ENCODE measurements at places on chromosomes 5 and 9.
A peak's percentile ranks its signal among the peaks of the same experiment; 100 is the strongest.

DNA sequence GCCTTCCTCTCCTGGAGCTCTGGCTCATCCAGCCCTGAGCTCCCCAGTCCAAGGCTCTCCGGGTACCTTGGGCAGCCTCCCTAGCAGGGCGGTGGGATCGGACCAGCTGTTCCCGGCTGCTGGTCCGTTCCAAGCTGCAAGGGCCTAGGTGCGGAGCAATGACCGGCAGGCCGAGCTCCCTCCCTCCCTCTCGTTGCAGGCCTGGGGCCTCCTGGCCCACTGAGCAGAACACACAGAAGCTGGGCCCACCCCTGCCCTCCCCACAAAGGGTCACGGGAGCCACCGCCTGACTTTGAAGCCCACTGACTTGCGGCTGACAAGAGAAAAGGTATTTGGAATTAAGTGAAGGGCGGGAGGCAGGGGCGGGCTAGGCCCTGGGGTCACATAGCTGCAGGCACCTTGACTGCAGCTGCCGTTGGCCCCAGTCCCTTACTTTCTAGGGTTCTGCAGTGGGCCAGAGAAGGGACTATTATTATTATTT, 104.7 kb upstream of the IER5L start:
- DNase-seq: no peak

DNA sequence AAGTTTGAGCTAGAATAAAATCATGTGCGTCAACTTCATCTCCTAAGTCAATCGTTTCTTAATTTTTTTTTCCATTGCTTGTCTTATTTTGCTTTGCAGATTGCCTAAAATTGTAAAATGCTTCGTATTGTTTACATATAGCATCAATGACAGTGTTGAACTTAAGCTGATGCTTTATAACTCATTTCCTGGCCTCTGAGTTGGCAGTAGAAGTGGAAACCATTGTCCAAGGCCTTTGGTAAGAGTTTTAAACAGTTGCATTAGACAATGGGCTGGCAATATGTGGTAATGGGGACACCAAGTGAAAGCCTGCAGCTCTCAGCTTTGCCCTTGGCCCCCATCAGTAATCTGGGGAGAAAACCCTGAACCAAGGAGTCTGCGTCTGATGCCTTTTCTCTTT, 154.8 kb upstream of the GAS1 start:
- DNase-seq: no peak

DNA sequence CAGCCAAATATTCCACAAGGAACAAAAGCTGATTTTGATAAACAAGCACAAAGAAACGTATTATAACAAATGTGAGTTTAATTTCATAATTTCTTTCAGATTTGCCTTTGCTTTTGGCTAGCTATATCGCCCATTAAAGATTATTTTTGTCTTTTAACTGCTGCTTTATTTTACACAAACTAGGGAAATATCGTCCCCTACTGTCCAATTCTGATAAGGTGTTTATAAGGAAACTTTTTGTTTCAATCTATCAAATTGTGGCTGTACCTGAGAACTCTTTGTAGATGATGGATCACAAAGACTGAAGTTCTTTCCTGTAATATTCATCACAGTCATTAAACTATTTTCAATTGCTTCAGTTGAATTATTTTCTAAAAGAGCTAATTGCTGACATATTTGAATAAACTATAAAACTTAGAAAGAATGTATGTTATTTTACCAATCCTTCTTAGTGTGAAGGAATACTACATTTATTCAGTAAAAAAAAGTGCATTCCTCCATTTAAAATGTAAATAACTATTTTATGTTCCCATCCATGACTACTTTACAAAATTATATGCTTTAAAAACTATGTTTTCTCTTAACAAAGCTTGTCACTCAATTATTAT, 431.3 kb upstream of the ITGA1 start:
- DNase-seq: no peak

GRCh38 chr5:142613271-142613671, 72.6 kb downstream of the FGF1 start:
- no peak for DNase-seq

GRCh38 chr5:179612577-179613459, 10.7 kb downstream of the HNRNPH1 start:
- DNase-seq: no peak

GRCh38 chr9:127535834-127536233, 76.2 kb upstream of the STXBP1 start:
- DNase-seq: no peak

DNA sequence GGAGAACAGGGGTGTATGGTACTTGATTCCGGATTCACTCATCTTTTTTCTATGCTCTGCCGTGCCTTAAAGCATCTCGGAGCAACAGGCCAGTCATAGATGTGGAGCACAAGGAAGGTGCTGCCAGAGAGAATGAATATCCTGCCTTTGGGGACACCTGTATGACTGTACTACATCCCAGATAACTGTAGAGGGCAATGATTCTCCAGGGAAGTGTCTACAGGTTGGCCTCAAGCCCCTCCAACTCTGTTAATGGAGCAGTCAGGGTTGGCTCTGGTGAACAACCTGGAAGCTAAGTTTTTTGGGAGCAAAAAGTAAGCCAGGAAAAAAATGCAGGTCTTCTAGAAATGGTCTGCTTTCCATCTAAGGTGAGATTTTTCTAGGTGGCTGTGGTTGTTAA, 71.0 kb downstream of the NREP start:
- peak; percentile 32 for DNase-seq

DNA sequence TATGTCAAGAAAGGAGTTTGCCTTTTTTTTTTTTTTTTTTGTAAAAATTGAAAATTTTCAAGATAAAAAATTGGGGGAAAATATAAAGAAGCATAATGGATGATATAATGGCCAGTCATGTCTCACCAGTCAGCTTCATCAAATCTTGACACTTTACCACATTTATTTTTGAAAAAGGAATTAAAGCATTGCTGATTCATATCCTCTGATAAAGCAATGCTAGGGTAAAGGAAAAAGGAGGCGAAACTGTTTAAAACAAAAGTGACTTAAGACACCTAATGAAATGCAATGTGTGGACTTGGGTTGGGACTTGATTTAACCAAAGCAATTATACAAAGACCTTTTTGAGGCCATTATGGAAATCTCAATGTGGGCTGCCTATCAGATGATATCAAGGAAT, 208.5 kb downstream of the ARHGAP26 start:
- no peak for DNase-seq

GRCh38 chr9:32992595-32993238, 8.7 kb downstream of the APTX start:
- DNase-seq: no peak

GRCh38 chr5:172953776-172954675, 5.2 kb upstream of the RPL26L1 start:
- no peak for DNase-seq

DNA sequence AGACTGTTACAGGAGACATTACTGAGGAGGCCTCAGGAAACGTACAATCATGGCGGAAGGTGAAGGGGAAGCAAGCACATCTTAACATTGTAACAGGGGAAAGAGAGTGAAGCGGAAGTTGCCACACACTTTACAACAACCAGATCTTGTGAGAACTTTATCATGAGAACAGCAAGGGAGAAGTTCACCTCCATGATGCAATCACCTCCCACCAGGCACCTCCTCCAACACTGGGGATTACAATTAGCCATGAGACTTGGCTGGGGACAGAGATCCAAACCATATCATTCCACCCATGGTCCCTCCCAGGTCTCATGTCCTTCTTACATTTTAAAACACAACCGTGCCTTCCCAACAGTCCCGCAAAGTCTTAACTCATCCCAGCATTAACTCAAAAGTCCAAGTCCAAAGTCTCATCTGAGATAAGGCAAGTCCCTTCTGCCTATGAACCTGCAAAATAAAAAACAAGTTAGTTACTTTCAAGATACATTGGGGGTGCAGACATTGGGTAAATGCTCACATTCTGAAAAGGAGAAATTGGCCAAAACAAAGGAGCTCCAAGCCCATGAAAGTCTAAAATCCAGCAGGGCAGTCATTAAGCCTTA, 138.3 kb downstream of the TMEM161B start:
- DNase-seq: no peak

- no peak for DNase-seq
Measured at GRCh38 chr9:89522261-89522958, 24.5 kb upstream of the SEMA4D start.

- no peak for DNase-seq
Measured at GRCh38 chr5:96288166-96288844, 144.7 kb downstream of the PCSK1 start.

DNA sequence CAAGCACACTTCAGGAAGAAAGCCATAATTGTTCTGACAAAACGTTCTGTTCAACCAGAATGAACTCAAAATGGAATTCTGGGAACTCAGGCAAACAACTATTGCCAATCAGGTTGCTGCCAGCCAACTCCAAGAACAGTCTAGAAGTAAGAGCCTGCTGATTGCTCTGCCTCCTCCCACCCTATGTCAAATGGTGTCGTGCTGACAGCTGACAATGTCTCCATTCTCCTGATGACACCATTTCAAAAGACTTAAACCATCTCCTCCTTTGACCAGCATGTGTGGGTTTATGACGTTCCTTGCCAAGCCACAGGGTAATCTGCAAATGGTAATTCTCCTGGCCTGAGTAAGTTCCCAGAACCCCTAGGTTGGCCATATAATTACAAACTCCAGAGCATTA, 21.9 kb upstream of the PLIN2 start:
- DNase-seq: no peak

DNA sequence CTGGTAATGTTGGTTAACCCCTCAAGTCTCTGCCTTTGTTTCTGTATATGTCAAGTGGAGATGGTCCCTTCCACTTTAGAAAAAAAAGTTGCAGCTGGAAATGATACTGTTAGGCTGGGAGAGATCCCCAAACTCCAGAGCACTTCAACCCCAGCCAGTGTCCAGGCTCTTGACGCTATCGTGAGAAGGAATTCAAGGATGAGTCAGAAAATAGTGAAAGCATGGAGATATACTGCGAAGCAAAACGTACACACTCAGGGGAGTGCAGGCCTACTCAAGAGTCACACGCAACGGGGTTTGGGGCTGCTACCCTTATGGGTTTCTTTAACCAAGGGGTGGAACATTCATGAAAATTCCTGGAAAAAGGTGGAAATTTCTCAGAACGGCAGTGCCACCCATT, 24.9 kb downstream of the KCNV2 start:
- no peak for DNase-seq

- DNase-seq: no peak
Measured at GRCh38 chr5:143442385-143442784, 38.9 kb upstream of the NR3C1 start.

DNA sequence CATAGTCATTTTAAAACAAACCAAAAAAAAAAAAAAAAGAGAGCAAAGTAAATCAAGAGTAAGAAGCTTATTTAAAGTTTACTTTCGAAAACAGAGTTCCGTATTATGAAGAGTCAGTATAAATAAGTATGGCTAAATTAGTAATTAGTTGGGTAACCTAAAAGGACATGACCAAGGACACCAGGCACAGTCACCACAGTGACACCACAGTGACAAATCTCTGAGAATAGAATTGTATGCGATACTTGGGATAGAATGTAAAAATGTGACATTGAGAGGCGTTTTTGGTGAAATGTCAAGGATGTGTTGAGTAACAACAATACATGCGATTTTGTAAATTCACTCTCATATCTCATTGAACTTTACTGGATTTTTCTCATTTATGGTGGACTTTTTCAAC, 150.9 kb upstream of the SPEF2 start:
- DNase-seq: no peak

All from urothelium cell line (cell line).